ENCODE measurements at places on chromosomes 5 and 9.

DNA sequence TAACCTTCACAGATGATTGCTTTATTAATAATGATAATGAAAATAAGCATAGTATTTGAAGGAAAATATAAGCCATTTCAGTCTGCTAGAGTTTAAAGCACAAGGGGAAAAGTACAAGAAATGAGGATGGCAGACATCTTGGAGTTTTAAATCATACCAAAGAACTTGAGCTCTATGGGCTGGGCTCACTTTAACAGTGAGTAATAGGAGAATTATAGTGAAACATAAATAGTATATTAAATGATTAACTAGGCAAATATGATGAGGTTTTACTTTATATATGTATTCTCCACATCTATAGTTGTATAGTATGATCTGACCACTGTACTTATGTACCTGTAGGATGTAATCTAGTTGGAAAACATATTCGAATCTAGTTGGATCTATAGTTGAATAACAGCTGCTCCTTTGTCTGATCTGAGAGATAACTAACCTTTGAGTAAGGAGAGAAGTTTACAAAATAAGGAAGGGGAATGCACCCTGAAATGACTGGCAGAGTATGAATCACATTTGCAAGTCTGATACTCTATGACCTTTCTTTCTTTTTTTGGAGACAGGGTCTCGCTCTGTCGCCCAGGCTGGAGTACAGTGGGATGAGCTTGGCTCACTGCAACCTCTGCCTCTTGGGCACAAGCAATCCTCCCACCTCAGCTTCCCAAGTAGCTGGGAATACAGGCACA, 17.6 kb downstream of the MEGF9 start:
- no peak for DNase-seq

GRCh38 chr9:134476272-134476941, 150.2 kb downstream of the RXRA start:
- no peak for DNase-seq

- no peak for DNase-seq
Observed at GRCh38 chr9:131483319-131484050, 19.2 kb upstream of the POMT1 start.

GRCh38 chr5:159971931-159972461, 36.9 kb upstream of the TTC1 start:
- DNase-seq, result no peak

GRCh38 chr5:150153957-150154617, 1.6 kb downstream of the PDGFRB start:
- DNase-seq, result no peak

- DNase-seq, result no peak
Observed at GRCh38 chr5:100654895-100655294, 119.7 kb downstream of the FAM174A start.

- no peak for DNase-seq
Observed at GRCh38 chr9:33815781-33816180, 1.2 kb upstream of the UBE2R2 start.

GRCh38 chr5:111730659-111731382, 26.2 kb downstream of the NREP start:
- no peak for DNase-seq

DNA sequence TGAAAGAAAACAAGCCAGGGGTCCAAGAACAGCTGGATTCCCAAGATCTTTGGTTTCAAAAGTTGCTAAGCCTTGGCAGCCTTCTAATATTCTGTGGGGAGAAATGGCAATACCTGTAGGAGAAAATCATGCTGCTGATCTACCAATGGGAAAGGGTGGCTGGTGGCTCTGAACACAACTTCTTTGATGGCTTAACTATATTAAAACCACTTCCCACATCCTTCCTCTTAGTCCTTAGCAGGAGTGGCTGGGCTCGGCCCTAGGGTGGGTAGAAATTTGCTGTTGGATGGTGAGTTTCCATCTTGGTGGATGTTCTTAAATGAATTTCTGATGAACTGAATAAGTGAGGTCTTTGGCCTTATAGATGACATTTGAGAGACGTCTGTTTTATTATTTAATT, 19.5 kb upstream of the FBXL7 start:
- no peak for DNase-seq

DNA sequence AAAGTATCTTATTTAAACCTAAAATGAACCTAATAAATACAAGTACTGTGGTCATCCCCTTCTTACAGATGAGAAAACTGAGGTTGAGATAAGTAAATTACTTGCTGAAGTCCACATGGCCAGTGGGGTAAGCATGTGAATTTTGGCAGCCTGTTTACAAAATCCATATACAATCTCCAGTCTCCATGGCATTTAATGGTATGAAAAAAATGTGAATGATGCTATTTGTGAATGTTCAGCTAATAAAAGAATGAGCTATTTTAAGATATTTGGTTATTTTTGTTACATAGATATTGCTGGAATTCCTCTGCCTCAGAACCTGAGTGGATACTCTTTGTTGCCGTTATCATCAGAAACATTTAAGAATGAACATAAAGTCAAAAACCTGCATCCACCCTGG, 19.3 kb upstream of the GPR150 start:
- DNase-seq, result no peak

GRCh38 chr9:123739387-123739786, 190.5 kb downstream of the DENND1A start:
- DNase-seq, result no peak

DNA sequence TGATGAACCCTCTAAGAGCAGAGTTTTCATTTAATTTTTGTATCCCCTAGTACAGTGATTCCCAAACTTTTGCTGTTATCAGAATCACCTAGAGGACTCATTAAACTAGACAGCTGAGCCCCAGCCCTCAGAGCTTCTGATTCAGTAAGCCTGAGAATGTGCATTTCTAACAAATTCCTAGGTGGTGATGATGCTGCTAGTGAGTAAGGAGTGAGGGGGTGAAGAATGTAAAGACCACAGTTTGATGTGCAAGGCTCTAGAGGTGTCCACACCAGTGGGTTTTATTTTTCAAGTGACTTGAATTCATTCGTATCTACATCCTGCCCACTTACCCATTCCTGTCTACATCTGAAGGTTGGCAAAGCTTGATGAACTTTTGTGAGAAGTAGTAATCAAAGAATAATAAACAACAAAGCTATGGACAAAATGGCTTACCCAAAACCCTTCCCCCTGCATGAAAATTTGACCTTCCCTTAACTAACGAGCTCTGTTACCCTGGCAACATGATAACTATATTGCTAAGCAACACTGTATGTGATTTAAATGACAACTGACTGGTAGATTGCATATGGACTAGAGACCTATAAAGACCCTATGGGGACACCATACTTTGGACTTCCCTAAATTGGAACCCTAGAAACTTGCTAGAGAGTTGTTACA, 35.2 kb downstream of the DTWD2 start:
- no peak for DNase-seq

- DNase-seq, result no peak
Observed at GRCh38 chr9:129761901-129762369, 9.1 kb upstream of the PTGES start.

- DNase-seq, result no peak
Observed at GRCh38 chr5:77641963-77642737, 3.6 kb upstream of the OTP start.

DNA sequence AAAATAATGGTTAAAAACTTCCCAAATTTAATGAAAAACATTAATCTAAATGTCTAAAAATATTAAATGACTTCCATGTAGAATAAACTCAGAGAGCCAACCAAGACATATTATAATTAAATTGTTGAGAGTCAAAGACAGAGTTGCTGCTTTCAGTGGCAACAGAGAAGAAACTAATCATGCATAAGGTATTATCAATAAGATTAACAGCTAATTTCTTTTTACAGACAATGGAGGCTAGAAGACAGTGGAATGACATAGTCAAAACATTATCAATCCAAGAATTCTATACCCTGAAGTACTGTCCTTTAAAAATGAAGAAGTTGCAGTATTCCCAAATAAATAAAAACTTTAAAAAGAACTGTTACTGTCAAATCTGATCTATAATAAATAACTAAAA, 268.7 kb downstream of the IRX2 start:
- DNase-seq, result no peak

- DNase-seq, result no peak
Observed at GRCh38 chr5:83388608-83389007, 82.9 kb upstream of the VCAN start.

GRCh38 chr5:149387982-149388381, 8.9 kb upstream of the IL17B start:
- no peak for DNase-seq

DNA sequence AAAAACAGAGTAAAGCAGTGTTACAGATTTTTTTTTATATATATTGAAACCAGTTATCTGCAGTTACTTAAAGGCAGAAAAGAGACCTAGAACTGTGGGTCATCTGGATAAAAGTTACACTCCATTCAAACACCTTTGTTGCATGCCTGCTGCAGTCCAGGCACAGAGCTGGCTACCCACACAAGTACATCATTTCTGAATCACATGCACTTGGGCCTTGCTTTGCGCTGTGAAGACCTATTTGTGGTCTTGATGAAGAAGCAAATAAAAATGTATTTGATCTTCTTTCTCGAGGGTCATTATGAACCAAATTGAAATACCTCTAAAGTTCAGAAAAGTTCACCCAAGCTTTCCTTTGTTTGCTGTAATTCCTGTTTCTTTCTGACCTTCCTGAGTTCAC, 503.0 kb upstream of the ZNF608 start:
- no peak for DNase-seq

GRCh38 chr9:33750307-33750838, 45.0 kb upstream of the PRSS3 start:
- no peak for DNase-seq

- no peak for DNase-seq
Observed at GRCh38 chr9:7289773-7290172, 509.8 kb downstream of the DMAC1 start.

- DNase-seq, result no peak
Observed at GRCh38 chr5:7018198-7018597, 305.0 kb downstream of the TENT4A start.

- no peak for DNase-seq
Observed at GRCh38 chr9:9117866-9118265, 1318.3 kb upstream of the DMAC1 start.

GRCh38 chr5:178895615-178896571, at the start of gene ZFP2:
Gene ZFP2 (plus strand): TSS chr5:178895913. CDS start chr5:178931314, 35,401 bp downstream.
- peak; percentile 3 for DNase-seq

DNA sequence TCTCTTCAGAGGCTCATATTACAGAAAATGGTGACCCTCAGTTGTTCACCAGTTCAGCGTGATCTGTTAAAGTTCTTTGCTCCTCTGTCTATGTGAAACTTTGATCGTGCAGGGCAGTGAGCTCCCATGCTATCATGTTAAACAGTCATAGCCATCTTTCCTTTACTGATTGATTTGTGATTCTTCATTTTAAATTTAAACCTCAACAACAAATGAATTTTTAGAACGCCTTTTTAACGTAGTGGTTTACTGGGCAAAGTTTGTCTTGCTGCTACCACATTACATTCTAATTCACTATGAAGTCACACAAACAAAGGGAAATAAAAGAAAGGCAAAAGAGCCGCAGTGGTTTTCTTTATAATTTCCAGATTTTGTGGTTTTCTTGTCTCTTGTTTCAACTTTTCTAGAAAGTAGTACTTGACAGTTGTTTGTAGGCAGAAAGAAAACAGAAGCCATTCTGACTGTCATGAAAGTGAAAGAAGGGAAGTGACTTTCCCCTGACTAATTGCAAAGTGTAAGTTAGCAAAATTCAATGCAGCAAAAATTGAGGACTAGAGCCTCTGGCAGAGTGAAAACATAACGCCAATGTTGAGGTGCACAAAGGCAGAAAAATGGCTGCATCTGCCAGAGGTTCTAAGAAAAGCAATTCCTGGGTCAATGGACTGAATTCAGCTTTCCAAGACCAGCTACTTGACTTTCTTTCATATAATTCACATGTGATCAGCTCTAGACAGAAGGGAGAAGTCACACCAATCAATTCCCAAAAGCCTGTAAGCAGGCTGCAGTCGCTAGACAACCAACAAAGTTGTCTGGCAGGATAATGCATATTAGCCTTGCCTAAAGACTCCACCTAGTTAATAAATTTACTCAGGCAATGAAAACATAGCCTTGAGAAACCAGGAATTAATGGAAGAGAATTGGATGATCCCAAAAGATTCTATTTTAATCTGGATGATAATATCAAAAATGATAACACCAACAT, 7.1 kb upstream of the IFNA6 start:
- no peak for DNase-seq

GRCh38 chr5:68299575-68299974, 84.0 kb downstream of the PIK3R1 start:
- DNase-seq, result no peak

GRCh38 chr5:141734501-141735229, 52.6 kb upstream of the ARAP3 start:
- DNase-seq, result no peak

GRCh38 chr5:100566382-100567141, 31.4 kb downstream of the FAM174A start:
- no peak for DNase-seq

- no peak for DNase-seq
Observed at GRCh38 chr5:141672071-141672840, 9.8 kb downstream of the ARAP3 start.
